ENCODE measurements at places on chromosomes 1 and 21.
A peak's percentile ranks its signal among the peaks of the same experiment; 100 is the strongest.

- no peak for DNase-seq
These were observed 23.7 kb downstream of the IRF2BP2 start for GRCh38 chr1:234586304-234586703.

DNA sequence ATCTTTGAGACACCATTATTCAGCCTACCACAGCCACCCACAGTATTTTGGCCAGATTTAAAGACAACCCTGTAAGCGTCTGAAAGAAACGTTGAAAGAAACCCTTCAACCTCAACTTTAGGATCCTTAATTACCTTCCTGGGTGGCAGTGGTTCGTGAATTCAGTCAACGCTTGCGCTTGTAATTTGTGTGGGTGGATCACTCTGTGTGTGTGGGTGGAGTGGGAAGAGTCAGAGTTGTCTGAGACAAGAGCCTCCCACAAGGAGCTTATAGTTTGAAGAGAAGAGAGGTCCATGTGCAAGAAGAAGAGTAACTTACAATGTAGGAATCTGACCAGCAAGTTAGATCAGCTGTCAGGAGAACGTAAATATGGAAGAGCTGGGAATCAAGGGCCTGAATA is 8.4 kb downstream of the COQ8A start:
- DNase-seq, result no peak

DNA sequence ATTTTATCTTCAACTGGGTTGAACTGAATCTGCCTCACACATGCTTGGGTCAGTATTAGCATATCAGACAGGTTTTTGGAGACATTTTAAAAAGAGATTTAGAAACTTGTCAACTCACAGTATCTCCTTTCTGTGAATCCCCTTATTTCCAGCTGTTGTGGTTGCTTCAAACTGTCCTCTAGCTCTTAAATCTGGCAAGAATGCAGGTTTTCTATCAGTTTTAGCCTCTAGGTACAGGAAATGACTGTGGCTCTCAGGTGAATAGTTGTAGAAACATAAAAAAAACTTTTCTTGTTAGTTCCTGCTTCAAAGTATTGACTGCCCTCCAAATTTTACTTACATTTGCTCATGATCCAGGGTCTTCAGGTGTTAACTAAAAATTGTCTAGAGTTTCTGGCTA is 495.7 kb upstream of the TMPRSS15 start:
- no peak for DNase-seq

DNA sequence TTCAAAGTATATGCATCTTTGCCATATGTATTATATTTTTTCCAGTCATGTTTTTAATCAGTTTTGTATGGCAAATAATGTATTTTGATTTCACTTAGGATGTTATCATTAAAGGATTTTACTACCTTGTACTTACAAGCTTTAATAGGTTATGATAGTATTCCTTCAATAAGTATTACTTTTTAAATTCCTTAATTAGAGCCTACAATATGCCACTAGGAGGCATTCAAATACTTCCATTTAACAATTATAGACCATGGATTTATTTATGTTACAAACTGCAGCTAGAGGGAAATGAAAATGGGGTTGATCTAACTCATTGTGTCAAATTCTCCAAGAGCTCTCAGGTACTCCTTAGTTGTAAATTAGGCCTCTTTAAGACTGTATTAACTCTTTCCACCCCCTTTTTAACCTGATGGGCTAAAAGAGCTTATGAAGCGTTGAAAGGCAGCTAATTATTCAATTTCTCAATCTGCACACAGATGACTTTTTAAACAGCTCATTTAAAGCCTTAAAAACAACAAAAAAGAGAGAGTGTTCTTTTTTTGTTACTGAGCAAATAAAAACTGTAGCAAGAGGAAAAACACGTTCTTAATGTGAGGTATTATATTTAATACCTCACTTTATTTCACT is 156.2 kb downstream of the DENND1B start:
- DNase-seq, result no peak

GRCh38 chr1:153536012-153536670 is 350 bp upstream of the S100A6 start:
- DNase-seq, result peak; percentile 18

DNA sequence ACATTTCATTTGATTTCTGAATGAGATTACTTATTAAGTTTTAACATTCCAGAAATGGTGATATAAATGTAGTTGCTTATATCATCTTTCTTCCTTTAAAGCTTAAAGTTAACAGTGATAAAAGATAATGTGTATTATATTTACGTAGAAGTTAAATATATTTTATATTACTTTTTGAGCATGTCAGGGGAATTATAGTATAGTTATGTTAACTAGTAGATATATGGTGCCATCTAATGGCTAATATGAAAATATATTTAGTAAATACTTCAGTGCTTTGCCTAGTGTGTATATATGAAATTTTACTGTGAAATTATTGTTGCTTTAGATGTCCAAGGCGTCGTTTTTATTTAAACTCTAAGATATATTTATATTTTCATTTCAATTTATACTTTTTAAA is 51.5 kb downstream of the SYT14 start:
- peak; percentile 59 for DNase-seq

- DNase-seq, result peak; percentile 20
These were observed 25.2 kb upstream of the MAP3K7CL start for GRCh38 chr21:29105218-29105617.

GRCh38 chr1:191674626-191675179 is 483.6 kb upstream of the RGS18 start:
- no peak for DNase-seq

DNA sequence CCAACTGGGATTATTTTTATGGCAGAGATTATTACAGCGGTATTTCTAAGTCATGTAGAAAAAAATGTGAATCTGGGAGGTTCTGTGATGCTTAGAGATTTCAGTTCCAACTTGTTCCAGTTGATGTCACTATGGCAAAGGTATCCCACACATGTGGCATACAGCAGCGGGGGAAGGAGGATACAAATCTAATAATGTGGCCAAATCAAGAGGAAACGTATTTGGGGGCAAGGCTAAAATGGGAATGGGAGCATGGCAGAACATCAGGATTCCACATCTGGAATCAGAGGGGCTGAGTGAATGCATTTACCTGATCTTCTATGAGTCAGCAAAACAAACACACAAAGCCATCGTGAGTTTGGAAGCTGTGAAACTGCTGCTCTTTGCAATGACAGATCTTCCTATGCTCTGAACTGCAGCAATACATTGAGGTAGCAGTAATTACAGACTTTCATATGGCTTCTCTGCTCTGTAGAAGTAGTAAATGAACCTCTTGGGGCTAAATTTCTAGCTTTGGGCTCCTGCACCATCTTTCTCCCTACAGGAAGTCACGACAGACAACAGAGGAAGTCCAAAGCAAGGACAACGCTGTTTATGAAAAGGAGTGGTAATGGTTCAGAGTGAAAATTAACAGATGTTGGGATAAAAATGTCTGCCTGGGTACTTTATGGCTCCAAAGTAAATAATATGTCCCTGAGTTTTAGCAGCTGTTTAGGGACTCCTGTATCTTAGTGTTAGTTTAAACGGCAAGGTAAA is 55.5 kb downstream of the GABPA start:
- peak; percentile 21 for DNase-seq

DNA sequence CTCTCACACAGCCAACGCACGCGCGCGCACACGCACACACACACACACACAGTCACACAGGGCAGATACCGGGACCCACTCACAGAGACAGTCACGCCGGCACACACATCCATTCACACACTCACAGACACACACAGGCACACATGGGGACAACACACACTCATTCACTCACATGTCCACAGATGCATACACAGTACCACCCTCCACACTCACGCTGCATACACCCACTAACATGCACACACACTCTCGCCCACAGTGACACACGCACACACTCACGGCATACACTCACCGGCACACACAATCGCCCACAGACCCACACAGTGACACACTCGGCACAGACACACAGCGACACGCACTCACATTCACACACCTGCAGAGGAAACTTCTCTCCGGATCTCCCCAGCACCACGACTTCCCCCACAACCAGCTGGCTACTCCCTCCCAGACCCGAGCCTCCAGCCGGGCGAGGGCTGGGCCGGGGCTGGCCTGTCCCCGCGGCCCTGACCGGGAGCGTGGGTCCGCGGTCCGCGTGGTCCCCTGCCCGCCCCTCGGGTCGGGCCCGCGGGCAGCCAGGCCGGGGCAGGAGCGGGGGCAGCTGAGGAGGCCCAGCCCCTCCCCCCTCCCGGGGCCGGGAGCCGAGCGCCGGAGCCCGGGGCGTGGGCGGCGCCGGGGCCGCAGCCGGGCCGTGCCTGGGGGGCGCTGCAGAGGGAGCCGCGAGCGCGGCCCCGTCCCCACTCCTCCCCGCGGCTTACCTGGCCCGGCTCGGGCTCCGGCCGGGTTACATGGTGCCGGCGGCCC is 552 bp downstream of the DLGAP3 start:
- peak; percentile 93 for DNase-seq

DNA sequence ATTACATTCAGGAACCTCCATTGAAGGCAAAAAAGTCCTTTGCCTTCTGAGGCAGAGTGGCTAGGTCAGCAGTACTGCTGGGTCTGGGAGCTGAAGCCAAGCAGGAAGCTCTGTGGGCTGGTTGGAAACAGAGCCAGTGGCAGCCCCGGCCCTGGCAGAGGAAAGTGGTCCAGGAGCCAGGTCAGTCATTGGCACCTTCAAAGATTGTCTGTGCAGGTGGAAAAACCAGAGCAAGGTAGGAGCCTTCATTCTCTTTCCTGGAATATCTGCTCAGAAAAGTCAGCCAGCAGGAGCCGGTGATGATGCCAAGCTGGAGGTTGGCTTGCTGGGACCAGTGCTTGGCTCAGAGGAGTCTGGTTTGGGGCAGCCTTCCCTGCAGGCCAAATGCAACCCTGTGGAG is 12.5 kb upstream of the DISP3 start:
- DNase-seq, result no peak

DNA sequence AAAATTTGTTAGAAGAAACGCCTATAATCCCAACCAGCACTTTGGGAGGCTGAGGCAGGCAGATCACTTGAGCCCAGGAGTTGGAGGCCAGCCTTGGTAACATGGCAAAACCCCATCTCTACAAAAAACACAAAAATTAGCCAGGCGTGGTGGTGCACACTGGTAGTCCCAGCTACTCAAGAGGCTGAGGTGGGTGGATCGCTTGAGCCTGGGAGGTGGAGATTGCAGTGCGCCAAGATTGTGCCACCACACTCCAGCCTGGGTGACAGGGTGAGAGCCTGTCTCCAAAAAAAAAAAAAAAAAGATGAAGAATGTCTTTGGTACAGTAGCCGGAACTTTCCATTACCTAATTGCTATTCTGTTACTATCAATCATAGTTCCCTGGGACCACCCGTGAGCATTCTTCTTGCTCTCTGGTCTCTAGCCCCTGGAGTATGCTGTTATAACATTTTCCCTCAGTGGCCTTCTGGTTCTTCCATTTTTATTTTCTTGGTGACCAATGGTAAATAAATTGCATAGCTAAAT is 43.4 kb downstream of the WASF2 start:
- no peak for DNase-seq

DNA sequence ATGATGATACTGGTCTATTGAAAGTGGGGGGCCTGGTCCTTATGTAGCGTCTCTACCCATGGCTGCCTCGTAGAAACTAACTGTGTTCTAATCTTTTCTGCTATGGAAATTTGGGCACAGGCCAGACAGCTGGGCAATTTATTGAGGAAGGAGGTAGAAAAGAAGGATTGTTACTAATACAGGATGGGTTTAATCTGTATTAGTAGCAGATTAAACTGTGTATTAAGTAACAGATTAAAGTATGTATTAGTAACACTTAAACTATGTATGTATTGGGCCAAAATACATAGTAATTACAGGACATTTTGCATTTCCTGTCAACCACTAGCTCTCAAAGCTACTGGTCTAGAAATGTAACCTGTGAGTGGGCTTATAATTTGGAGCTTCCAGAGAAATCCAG is 142.0 kb downstream of the MAST2 start:
- DNase-seq, result no peak

GRCh38 chr1:81660286-81660685 is 140.4 kb upstream of the ADGRL2 start:
- DNase-seq, result no peak

- no peak for DNase-seq
These were observed 81.2 kb upstream of the F3 start for GRCh38 chr1:94622757-94623156.

DNA sequence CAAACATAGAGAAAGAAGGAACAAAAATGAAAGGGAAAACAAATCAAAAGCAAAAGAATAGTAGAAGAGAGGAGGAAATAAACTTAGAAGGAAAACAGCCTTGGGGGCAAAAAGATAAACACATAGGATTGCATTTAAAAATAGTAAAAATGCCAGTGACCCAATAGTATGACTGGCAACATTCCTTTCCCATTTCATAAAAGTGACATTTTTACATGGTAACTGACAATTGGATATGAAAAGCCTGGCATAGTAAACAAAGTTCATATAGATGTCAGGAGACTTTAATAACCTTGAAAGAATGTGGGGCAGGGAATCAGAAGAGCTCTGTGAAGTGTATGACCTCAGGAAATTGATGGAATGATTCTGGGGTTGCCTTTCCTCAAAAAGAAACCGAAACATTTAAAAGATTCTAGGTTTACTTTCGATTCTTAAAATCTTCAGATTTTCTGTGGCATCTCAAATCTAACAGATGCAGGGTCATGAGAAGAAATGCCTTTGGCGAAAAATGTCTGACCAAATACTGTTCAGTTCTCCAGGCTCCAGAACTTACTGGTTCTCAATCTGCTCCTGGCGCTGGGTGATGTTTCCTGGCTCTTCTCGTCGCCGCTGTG is 33.7 kb downstream of the SPTA1 start:
- no peak for DNase-seq

DNA sequence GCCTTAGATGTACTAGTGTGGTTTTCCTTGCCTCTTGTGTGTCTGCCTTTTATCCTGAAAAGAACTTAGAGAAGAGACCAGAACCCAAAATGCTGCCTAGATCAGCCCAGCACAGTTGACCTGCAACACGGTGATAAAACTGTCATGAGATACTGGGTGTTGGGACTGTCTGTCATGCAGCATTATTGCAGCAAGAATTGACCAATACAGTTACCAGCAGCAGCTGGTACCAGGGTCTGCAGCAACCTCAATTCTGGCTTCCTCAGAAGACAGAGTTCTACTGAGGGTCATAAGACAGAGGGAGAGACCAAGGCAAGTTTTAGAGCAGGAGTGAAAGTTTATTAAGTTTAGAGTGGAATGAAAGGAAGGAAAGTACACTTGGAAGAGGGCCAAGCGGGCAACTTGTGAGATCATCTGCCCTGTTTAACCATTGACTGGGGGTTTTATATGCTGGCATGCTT is 182.0 kb downstream of the DYRK1A start:
- no peak for DNase-seq
